ENCODE measurements at places on chromosomes 2 and 18.
A peak's percentile ranks its signal among the peaks of the same experiment; 100 is the strongest.

DNA sequence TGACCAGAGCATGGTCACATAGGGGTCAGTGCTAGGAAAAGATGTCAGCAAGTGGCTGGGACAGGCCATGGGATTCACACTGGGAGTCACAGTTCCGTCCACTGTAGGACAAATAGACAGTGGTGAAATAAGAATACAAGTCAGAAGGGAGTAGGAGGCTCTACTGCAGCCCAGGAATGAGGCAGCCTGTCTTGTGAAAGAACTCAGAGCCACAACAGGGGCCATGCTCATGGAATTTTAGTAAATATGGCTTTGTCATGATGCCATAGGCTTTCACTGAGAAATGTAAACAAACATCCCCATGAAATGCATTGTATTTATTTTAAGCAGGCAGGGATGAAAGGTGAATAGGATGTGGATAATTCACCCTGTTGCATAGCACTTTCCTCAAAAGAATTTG is 504.3 kb downstream of the SOX11 start:
- DNase-seq: no peak

DNA sequence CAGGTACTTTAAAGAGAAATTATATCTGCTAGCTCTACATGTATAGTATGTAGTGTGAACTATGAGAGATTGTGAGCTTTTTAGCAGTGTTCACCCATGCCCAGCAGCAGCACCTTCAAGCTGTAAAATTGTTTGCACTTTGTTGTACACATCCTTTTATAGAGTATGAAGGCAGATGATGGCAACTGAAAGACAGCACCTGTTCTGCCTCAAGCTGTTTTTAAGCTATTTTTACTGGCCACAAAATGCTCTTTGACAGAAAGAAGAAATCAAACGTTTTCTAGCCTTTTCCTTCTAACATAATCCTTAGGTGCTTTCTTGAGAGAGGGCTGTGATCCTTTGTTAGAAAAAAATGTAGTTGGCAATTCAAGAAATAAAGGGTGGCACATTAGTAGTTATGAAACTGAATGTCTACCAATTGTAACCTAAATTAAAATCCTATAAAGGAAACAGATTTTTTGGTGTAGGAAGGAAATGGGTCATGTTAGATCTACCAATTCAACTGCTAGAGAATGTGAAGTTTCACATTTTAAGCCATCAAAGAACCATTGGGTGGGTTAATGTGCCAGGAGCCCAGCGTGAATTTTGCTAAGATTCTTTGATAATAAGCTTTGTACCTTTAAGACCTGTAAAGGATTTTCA is 59.5 kb downstream of the R3HDM1 start:
- DNase-seq: no peak

DNA sequence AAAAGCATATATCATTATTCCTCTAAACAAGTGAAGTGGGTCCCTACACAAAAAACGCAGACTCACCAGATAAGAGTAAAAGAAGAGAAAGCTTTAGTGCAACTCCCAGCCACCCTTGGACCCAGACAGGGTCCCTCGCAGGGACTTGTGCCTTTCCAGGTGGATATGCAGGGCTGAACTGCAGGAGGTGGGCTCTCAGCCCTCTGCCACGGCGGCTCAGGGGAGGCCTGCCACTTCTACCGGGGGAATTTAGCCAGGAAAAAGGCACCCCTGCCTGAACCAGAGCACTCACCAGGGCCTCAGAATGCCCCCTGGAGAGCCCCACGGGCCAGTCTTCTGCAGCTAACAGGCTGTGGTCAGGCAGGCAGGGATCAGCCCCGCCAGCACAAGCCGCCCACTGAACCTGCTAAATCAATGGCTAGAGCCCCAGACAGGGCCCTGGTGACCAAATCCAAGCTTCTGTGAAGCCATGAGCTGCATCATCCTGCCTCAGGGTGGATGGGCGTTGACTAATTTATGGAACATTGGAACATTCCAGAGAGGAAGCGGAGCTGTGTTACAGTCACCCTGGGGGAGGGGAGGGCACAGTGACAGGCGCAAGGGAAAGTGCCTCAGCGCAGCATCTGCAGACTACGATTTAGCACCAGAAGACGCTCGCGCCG is 209.3 kb downstream of the EIPR1 start:
- peak; percentile 75 for DNase-seq

GRCh38 chr2:218257390-218257981 is 3.3 kb upstream of the GPBAR1 start:
- no peak for DNase-seq

- DNase-seq: no peak
Observed at GRCh38 chr18:59270689-59271257, 2.5 kb downstream of the RAX start.

All from fibroblast of skin of right biceps (primary cell).